ENCODE measurements at places on chromosomes 1 and 21.

DNA sequence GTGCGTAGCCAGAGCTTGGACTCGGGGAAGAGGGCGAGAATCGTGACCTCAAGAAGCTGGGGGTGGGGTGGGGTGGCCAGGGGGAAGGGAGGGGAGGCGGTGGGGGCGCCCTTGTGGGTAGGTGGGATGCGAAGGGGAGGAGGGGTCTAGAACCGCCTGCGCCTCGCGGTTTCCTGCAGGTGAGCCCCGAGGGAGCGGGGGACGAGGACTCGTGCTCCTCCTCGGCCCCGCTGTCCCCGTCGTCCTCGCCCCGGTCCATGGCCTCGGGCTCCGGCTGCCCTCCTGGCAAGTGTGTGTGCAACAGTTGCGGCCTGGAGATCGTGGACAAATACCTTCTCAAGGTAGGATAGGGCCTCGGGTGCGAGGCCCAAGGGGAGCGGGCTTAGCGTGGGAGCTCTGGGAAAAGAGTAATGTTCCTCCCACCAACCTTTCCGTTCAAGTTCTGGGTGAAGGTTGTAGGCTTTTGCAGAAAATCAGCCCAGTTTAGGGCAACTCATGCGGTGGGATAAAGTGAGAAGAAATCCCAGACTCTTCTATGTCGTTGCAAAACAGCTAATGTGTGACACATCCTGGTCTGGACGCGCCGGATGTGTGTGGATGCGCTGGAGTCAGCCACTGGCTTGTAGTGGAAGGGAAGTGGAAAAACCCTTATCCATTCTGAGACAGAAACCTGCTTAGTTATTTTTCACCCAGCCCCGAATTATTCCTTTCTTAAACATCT lies 2.9 kb downstream of the LHX8 start:
- no peak for DNase-seq

- DNase-seq: no peak
Measured at GRCh38 chr21:45558044-45558721, 15.9 kb upstream of the SLC19A1 start.

DNA sequence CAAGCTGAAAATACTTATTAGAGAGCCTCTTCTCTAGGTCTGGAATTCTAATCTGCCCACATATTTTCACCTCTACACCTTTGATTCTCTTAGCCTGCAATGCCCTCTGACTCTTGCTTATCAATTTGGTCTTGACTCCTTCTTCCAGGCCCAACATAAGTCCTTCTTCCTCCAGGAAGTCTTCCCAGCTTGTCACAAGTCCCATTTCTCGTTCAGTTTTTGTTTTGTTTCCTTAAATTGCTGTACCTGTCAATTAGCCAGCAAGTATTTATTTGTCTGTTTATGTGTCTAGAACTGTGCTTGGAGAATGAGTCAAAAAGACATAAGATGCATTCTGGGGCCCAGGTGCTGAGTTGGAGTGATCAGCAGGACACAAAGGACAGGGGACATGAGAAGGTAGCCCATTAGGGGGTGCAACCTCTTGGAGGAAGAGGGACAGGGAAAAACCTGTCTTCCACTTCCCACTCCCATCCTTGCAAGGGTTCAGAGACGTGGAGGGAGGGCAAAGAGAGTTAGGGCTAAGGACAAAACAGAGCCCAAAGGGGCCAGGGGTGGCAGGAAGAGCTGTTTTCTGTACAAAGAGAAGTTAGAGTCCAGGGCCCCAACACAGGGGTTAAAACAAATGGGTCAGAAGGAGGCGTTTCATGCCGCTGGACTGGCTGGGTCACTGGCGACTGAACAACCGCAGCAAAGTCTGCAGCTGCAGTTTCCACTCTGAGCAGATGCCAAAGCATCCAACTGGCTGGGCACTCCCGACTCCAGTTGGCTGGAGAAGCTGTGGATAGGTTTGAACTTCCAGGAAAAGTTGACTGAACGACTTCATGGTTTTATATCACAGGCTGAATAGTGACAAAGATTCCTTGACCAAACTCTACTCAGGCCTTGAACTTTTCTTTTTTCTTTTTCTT lies 10.7 kb upstream of the CNR2 start:
- no peak for DNase-seq

DNA sequence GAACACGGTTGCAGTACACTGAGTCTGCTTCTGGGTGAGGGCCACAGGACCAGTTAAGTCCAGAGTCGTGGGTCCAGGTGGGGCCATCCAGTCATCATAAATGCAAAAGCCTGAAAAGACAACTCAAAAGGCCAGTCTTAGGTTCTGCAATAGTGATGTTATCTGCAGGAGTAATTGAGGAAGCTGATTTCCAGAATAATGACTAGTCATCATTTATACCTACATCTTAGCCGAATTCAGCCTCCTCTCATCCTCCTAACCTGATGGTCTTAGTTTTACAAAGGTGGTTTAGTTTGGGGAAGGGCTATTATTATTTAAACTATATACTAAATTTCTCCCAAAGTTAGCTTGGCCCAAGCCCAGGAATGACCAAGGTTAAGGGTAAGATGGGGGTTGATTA lies 23.5 kb upstream of the SLC5A9 start:
- DNase-seq: no peak

- DNase-seq: no peak
Measured at GRCh38 chr1:14662116-14662515, 63.6 kb downstream of the KAZN start.

DNA sequence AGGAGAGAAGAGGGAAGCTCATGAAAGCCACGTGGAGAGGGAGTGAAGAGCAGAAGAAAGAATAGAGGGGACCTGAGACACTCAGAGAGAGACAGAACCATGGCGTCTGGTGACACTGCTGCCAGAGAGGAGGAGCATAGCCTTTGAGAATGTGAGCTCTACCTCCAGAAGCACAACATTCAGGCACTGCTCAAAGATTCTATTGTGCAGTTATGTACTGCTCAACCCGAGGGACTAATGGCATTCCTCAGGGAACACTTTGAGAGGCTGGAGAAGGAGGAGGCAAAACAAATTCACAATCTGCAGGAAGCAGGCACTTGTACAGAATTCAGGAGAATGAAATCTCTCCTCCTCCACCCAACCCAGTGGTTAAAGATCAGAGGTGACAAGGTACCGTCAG lies 45.1 kb downstream of the BTBD8 start:
- DNase-seq: no peak

GRCh38 chr1:2174348-2175054 lies 20.1 kb downstream of the FAAP20 start:
- peak; percentile 44 for DNase-seq

GRCh38 chr1:118948351-118948750 lies 39.8 kb downstream of the TBX15 start:
- no peak for DNase-seq

- DNase-seq: no peak
Measured at GRCh38 chr1:66371233-66372005, 162.5 kb upstream of the SGIP1 start.

DNA sequence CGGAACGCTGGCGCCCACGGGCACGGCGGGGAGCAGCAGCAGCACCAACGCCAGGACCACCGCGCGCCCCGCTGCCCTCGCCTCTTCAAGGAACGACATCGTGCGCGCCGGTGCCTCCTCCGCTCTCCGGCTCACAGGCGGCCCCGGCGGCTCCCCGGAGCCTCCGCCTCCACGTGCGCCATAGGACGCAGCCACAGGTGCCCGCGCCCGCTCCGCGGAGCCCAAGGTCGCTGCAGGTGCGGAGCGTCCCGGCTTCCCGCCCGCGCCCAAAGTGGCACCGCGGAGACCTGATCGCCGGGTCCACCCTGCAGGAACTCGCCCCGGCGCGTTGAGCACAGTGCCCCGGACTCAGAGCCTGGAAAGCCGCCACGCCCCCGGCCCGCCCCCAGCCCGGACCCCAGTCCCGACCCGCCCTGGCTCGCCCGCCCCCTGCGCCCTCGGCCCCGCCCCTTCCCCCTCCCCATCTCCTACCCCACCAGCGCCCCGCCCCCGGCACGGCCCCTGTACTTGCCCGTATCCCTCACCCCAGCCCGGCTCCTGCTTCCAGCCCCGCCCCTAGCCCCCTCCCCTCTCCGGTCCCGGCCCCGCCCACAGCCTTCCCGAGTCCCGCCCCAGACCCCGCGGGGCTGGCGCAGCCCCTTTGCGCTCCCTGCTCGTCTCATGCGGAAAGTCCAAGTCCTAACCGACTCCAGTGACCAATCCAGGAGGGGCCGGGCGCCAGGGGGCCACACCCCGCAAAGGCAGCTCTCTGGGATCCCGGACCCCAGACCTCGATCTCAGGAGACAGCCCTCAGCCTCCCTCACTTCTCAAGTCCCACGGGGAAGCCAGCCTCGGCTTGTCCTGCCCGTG lies at the start of gene MEGF6:
Gene MEGF6, minus strand, starts transcription at position 339 of the 850 bp plus-strand sequence. Its CDS starts 240 bp downstream, at position 99.
- DNase-seq: peak; percentile 63

DNA sequence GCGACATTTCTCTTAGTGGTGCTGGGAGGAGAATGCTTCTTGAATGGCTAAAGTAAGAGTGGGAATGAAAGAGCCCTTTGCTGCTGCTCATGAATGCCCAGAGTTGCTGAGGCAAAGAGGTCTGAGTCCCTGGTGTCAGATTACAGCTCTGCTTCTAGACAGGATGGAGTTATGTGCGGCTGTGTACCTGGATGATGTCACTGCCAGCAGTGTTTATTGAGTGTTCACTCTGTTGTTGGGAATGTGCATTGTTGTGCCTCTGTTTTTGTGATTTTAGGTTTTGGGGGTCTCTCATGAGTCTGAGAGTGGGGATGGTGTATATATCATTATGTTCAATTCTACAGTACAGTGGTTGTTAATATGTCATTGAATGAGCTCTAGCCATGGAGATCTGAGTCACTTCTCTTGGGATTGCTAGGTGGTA lies 2.7 kb downstream of the CDC14A start:
- no peak for DNase-seq

GRCh38 chr1:156421939-156422601 lies 53.1 kb downstream of the RHBG start:
- DNase-seq: no peak

- no peak for DNase-seq
Measured at GRCh38 chr1:54887665-54888071, 673 bp upstream of the DHCR24 start.

- no peak for DNase-seq
Measured at GRCh38 chr21:42097860-42098454, 26.8 kb downstream of the UMODL1 start.

- no peak for DNase-seq
Measured at GRCh38 chr1:113279776-113280391, 110.4 kb upstream of the MAGI3 start.

DNA sequence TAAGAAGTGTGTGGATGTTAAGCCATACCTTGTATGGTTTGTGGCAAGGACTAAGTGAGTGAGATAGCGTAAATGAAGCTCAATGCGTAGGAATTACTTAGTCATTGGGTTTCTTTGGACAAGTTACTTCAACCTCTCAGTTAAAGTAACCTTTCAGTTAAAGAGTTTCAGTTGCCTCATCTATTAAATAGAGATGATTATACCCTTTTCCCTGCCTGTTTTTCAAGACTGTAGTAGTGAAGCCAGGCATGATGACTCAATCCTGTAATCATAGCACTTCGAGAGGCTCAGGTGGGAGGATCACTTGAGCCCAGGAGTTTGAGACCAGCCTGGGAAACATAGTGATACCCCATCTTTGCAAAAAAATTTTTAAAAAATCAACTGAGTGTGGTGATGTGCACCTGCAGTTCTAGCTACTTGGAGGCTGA lies 6.3 kb downstream of the ZMPSTE24 start:
- no peak for DNase-seq

DNA sequence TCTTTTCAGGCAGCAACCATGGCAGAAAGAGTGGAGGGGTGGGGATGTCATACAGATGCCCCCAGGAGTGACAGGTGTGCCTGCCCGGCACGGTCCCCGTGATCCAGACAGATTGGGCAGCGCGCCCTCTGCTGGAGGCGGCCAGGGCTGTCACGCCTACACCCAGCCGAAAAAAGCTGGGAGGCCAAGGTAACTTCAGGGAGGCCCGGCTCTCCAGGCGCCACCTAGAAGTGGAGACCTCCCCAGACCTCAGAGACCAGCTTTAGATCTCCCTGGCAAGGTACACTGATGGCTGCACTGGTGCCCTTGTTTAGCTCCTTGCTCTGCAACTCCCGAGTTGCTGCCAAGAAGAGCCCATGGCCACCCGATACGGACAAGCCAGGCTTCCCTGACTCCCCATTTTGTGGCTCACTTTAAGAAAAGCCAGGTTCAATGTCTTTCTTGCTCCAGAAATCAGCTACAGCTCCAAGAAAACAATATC lies 6.6 kb downstream of the GOLT1A start:
- peak; percentile 42 for DNase-seq

- no peak for DNase-seq
Measured at GRCh38 chr1:176033474-176033873, 173.6 kb downstream of the COP1 start.

DNA sequence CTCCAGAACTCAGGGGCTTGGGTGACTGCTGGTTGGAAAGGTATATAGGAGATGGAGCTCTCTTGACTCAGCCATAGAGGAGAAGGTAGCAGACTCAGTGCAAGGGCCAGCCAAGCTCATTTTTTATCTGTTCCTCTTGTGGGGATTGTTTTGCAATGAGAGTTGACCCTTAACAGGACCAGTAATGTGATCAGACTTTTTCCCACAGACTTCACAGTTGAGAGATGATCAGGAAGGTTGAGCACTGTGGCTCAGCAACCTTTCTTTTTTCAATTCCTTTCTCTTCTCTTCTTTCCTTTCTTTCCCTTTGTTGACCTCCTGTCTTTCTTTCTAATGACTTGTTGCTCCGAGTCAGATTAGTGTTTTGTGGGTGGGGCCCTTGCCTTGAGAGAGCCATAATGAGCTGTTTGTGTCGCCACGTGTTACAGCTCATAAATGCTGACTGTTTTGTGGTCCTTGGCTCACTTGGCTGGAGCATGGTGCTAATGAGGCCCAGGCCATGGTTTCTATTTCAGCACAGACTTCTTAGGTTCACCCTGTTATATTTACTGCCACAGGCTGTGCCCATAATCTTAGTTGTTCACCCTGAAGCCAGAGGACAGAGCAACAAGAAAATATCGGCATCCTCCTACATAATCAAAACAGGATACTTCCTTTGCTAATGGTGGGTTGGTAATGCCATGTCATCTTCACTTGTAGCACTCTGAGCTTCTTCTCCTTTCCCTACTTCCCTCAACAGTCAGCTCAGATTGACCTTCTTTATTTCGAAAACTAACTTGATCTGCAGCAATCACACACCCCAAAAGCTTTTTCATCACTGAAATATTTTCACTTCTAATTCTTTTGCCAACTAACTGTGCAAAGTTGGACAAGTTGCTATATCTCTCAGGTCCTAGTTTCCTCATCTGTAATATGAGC lies 13.9 kb downstream of the ADAM30 start:
- no peak for DNase-seq

DNA sequence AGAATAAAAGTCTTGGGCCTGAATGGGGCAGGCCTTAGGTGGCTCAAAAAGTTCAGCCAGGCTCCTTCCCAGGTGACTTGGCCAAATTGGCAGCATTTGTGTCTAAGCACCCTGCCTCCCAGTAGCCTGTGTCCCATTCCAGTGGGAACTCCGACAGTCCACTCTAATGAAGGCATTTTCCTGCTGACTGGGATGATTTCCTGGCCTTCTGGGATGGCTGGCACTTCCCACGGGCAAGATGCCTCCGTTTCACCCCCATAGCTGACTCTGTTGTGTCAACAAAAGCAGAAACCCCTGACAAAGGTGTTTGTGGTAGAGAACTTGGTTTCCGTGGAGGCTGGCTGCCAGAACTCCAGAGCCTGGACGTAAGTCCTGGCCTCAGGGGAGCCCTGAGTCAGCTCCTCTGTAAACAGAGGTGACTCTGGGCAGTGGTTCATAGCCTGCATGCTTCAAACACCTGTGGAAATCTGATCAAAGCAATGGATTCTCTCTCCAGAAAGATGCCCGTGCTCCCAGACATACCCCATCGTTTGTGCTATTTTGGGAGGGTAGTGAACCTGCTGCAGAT lies 36.6 kb downstream of the WNT3A start:
- DNase-seq: no peak
